ENCODE measurements at places on chromosomes 2 and 18. TPM values are rescaled to one million over a fixed set of nuclear protein-coding genes. Genes with fewer than 3 reads are reported as not detected.
A peak's percentile ranks its signal among the peaks of the same experiment; 100 is the strongest.

DNA sequence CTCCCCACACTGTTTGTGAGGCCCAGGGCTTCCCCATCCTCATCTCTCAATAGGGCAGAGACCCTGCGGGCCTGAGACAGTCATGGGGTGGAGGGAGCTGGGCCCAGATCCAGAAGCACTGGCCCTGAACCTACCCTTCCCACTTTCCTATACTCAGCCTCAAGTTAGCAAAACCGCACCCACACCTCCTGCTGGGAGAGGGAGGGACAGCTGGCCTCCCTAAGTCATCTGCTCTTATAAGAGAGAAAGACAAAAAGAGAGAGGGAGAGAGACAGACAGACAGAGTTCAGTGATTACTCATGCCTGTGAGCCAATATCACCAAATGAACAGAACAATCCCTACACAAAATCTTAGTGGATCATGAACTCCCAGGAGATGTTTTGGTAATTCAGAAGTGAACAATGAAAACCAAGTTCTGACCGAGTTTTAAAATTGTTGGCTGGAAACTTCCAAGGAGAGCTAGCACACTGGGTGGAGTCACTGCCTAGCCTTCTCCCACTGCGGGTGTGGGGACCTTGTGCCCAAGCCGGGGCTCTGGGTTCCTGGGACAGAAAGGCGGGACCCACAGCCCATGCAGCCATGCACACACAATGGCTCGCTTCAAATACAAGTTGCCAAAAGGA, 130.5 kb downstream of the PXDN start:
- H3K27ac ChIP-seq, result no peak overlapping the region
- no peak for DNase-seq
- no peaks in the 10 kb centered on the region for H3K4me1 ChIP-seq
- no peak overlapping the region for H3K4me3 ChIP-seq
- H3K27me3 ChIP-seq, result no peaks in the 10 kb centered on the region

DNA sequence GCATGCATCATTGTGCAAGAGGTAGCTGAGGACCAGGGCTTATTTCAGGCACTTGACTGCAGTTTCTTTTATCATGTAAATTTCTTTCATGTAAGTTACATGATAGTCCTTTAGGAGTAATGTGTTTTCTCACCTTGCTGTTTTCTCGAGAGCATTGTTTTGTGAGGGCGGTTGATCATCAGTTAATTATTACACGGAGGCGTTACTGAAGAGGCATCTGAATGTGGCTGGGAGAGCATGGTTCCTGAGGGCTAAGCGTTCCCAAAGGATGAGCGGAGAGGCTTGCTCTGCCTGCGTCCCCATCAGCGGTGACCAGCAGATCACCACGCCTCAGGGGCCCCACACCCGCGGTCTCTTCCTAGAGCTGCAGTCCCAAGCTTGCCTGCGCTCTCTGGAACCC, 156.1 kb upstream of the NFATC1 start:
- no peaks in the 10 kb centered on the region for H3K27me3 ChIP-seq
- DNase-seq, result no peak
- no peaks in the 10 kb centered on the region for H3K36me3 ChIP-seq
- H3K4me3 ChIP-seq, result no peak overlapping the region
- no peak overlapping the region for H3K27ac ChIP-seq

DNA sequence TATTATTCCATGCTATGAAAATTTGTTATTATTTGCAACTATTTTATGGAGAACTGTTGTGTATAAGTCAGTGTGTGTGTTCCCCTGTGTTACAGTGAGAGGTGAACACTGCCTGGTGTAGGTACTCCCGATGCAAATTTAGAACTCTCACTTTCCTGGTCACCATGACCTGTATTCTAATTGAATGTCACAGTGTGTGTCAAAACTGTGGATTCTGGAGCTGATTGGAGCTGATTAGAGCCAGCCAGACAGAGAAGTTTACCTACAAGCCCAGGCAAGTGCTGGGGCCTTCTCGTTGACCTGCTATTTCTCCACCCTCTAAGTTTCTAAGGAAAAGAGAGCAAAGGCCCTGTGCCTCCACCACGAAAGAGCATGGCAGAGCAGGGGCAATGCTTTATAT, 216.0 kb downstream of the NYAP2 start:
- H3K4me3 ChIP-seq, result no peak overlapping the region
- H3K36me3 ChIP-seq, result no peaks in the 10 kb centered on the region
- H3K4me1 ChIP-seq, result no peaks in the 10 kb centered on the region
- DNase-seq, result no peak
- H3K27ac ChIP-seq, result no peak overlapping the region
- H3K27me3 ChIP-seq, result no peaks in the 10 kb centered on the region

DNA sequence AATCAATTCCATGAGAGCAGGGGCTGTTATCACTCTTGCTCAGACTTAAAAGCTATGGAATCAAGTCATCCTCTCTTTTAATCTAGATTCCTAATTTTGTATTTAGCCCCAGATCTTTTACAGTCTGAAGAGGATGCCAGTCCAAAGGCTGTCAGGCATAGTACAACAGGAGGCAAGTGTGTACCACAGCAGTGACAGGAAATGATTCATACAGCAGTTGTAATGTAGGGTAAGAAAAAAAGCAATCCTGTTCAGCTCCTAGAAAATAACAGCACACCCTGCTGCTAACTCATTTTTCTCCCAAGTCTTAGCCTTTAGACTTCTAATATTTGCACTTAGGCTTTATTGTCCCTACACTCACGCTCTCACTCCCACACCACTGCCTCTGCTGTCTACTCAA, 127.8 kb upstream of the SYT4 start:
- no peak overlapping the region for H3K4me3 ChIP-seq
- H3K4me1 ChIP-seq, result no peaks in the 10 kb centered on the region
- no peak for DNase-seq
- no peaks in the 10 kb centered on the region for H3K36me3 ChIP-seq
- no peaks in the 10 kb centered on the region for H3K27me3 ChIP-seq
- no peak overlapping the region for H3K27ac ChIP-seq

TBR1 gene
- not detected for total RNA-seq

DNA sequence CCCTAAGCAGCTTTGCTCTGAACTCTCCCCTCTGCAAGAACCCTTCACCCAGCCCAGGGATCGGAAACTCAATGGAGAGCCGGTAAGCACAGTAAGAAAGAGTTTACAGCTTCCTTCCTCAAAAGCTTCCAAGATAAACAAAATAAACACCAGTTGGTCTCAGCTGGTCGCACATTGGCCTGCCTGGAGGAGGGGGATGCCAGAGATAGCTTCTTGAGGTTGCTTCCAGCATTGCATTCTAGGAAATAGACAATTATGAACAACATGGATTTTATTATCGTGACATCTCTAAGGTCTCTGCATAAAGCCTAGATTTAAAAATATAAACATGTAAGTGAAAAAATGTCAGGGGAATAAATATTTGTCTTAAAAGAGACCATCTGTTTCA, 141.5 kb upstream of the PKDCC start:
- no peaks in the 10 kb centered on the region for H3K36me3 ChIP-seq
- no peak overlapping the region for H3K4me3 ChIP-seq
- no peaks in the 10 kb centered on the region for H3K27me3 ChIP-seq
- no peak for DNase-seq
- no peak overlapping the region for H3K27ac ChIP-seq

DNA sequence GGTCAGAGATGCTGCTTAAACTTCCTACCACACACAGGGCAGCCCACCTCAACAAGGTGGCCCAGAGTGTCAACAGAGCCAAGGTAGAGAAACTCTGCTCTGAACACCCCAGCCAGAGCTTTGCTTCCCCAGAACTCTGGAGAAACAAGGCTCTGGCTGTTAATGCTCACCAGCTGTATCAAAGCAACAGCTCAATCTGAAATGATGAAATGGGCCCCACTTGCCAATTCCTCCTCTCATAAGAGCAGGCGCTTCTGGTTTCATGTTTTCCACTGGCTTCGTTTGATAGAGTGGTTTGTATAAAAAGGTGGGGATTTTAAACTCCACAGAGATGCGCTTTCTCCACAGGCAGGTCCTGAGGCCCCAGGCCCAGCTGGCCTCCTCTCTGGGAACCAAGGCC, 60.9 kb upstream of the TFCP2L1 start:
- H3K27ac ChIP-seq, result no peak overlapping the region
- peaks cover 96% of the 10 kb centered on the region for H3K36me3 ChIP-seq
- no peak overlapping the region for H3K4me3 ChIP-seq
- H3K4me1 ChIP-seq, result no peaks in the 10 kb centered on the region

GRCh38 chr2:47016172-47016913, 100.7 kb upstream of the MCFD2 start:
- H3K4me3 ChIP-seq, result no peak overlapping the region
- no peaks in the 10 kb centered on the region for H3K27me3 ChIP-seq
- H3K27ac ChIP-seq, result no peak overlapping the region
- peaks cover 57% of the 10 kb centered on the region for H3K36me3 ChIP-seq
- DNase-seq, result peak; percentile 58
- peaks cover 27% of the 10 kb centered on the region for H3K4me1 ChIP-seq

GRCh38 chr2:60573251-60573650, 19.8 kb upstream of the BCL11A start:
- H3K27me3 ChIP-seq, result peaks cover 42% of the 10 kb centered on the region
- no peak overlapping the region for H3K27ac ChIP-seq
- peaks cover 5% of the 10 kb centered on the region for H3K4me1 ChIP-seq
- no peaks in the 10 kb centered on the region for H3K36me3 ChIP-seq
- DNase-seq, result no peak

DNA sequence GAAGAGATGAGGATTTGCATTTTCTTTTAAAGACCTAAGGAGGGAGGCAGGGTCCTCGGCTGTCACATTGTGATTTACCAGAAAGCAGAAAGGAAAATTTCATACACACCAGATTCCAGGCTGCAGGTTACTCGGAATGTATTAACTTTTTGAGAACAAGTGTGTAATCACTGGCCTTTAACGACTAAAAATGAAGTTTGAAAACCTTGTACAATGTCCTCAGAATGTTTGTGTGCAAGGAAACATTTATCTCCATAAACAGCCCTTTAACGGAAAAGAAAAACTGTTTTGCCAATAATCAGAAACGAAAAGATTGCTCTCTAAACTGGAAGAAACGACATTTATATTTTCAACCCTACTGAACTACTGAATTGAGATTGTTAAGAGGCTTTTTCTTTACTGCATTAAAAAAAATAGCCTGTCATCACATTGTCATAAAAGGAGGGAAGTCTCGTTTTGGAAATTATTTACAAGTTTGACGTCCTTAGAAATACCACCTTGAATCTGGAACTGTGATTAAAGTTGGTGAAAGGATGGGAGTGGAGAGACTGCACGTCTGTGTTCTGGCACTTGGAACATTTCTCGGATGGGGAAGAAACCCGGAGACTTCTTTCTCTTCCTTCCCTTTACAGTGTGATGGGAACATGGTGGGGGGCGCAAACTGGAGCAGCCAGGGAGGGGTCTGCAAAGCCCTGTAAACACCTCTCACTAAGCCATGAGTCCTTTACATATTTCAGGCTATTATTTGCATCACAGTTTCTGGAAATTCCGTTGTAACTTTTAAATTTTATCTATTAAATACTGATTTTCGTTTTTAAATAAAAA, 134.1 kb upstream of the SIX3 start:
- H3K27ac ChIP-seq, result no peak overlapping the region
- no peak overlapping the region for H3K4me3 ChIP-seq
- no peaks in the 10 kb centered on the region for H3K36me3 ChIP-seq
- H3K27me3 ChIP-seq, result peaks cover 74% of the 10 kb centered on the region
- DNase-seq, result no peak

DNA sequence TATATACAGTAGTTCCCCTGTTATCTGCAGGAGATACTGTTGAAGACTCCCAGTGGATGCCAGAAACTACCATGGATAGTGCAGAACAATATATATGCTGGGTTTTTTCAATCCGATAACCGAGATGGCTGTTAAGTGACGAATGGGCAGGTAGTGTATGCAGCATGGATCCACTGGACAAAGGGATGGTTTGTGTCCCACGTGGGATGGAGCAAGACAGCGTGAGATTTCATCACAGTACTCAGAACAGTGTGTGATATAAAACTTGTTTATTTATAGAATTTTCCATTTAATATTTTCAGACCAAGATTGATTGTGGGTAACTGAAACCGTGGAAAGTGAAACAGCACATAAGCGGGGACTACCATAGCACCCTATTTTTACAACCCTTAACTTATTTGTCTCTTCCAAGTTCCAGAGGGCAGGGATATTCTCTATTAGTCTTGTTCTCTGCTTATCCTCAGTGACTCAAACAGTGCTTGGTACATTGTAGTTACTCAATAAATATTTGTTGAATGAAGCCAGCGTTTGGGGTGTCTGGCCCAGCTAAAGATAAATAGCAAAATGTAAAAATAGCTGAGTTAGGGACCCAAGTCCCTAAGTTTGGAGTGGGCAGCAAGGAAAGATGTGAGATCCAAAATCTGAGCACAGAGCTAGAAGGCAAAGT, 50.0 kb downstream of the RHBDD1 start:
- no peaks in the 10 kb centered on the region for H3K27me3 ChIP-seq
- no peaks in the 10 kb centered on the region for H3K4me1 ChIP-seq
- DNase-seq, result no peak
- H3K27ac ChIP-seq, result no peak overlapping the region

MPHOSPH10 gene
- 26.0 TPM for total RNA-seq

- H3K4me1 ChIP-seq, result no peaks in the 10 kb centered on the region
- H3K36me3 ChIP-seq, result no peaks in the 10 kb centered on the region
- no peak overlapping the region for H3K4me3 ChIP-seq
- DNase-seq, result peak; percentile 10
- H3K27me3 ChIP-seq, result no peaks in the 10 kb centered on the region
- no peak overlapping the region for H3K27ac ChIP-seq
Observed at GRCh38 chr2:126891681-126892500, 6.8 kb upstream of the TEX51 start.

DNA sequence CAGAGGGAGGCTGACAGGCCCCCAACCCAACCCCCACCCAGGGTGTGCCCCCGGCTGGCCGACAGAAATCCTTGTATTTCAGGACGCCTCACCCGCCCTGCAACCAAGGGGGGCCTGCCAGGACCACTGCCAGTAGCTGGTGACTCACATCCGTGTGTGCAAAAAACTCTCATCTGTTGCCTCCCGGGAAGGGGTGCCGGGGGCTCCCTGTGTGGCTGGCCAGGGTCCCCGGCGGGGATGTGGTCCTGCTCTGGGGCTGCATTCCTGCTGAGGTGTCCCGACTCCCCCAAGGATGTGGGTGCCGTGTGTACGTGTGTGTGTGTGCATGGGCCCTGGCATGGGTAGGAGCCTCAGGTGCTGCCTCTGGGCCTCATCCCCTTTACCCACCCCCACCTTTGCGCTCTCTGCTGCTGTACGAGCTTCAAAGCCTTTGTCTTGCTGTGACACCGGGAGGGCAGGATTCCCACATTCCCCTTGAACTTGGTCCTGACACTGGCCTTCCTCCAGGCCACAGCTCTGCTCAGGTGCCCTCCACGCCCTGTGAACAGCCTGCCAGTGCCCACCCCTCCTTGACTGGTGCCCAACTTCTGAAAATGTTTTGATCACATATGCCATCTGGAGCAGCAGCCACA, 226.3 kb upstream of the HDAC4 start:
- H3K27ac ChIP-seq, result no peak overlapping the region
- H3K4me1 ChIP-seq, result no peaks in the 10 kb centered on the region
- H3K4me3 ChIP-seq, result no peak overlapping the region
- no peak for DNase-seq
- H3K36me3 ChIP-seq, result no peaks in the 10 kb centered on the region
- peaks cover 5% of the 10 kb centered on the region for H3K27me3 ChIP-seq

DSG2 gene
- 27.6 TPM for total RNA-seq

- H3K36me3 ChIP-seq, result no peaks in the 10 kb centered on the region
- no peaks in the 10 kb centered on the region for H3K4me1 ChIP-seq
- peak overlapping the region; percentile 28 for H3K27ac ChIP-seq
- peak; percentile 58 for DNase-seq
- peak overlapping the region; percentile 30 for H3K4me3 ChIP-seq
Observed at GRCh38 chr2:25822190-25823117, 55.8 kb downstream of the ASXL2 start.

GRCh38 chr2:105934467-105934866, 189.8 kb downstream of the NCK2 start:
- H3K27ac ChIP-seq, result no peak overlapping the region
- no peaks in the 10 kb centered on the region for H3K36me3 ChIP-seq
- no peak overlapping the region for H3K4me3 ChIP-seq
- DNase-seq, result no peak
- no peaks in the 10 kb centered on the region for H3K27me3 ChIP-seq
